ENCODE measurements at places on chromosomes 4 and X.

GRCh38 chr4:143270256-143270838 lies 66.3 kb upstream of the GAB1 start:
- DNase-seq, result no peak

GRCh38 chr4:119106036-119107000 lies 29.3 kb upstream of the MYOZ2 start:
- DNase-seq, result no peak

DNA sequence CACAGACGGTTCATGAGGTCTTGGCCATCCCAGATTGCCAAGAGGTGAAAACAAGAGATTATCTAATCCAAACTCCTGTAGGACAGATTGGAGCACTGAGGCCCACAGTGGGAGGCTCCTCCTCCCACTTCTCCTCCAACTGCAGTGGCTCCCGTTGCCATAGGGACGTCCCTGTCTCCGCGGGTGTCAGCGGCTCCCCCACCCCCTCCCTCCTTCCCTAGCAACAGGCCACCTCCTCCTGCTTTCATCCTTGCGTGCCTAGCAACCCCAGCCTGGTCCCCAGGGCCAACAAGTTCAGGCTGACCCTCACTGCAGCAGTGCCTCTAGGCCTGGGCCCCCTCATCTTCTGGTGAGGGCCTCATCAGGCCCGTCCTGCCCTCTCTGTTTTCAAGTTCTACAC lies 6.8 kb upstream of the IQSEC2 start:
- no peak for DNase-seq

- peak; percentile 66 for DNase-seq
These were observed 134.7 kb downstream of the PALLD start for GRCh38 chr4:168631241-168632162.

DNA sequence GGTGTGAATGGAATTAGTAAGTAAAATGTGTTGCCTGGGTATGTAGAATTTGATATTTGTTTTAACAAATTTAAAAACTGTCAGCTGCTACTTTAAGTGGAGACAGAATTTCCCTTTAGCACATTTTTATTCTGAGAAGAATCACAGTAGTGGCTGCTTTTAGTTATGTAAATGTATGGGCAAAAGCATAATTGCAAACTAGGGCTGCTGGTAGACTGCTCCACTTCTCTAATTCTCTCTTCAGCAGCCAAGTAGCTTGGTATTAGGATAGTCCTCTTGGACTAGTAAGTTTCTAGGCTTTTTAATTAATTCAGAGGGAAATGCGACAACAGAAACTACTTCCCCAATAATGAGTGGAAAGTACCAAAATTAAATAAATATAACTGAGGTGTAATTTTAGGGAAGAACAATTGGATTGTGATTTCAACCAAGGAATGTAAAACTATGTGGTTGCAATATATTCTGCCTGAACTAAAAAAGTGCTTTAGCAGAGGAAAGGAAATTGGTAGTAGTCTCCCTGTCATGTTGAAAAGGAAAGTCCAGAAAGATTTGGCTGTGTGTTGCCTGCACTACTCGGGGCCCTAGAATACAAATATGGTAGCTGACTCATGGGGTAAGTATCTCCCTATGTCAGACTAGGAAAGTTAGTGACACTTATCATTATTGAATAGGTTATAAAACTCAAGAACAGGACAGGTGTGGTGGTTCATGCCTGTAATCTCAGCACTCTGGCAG lies 9.2 kb upstream of the EIF4E start:
- no peak for DNase-seq

GRCh38 chr4:162056990-162057389 lies 106.8 kb downstream of the FSTL5 start:
- DNase-seq, result no peak

- DNase-seq, result no peak
These were observed 76.5 kb downstream of the RTL9 start for GRCh38 chrX:110435196-110435595.

GRCh38 chr4:186920483-186920882 lies 196.8 kb upstream of the FAT1 start:
- no peak for DNase-seq

GRCh38 chrX:9072281-9072680 lies 38.4 kb upstream of the FAM9B start:
- no peak for DNase-seq

DNA sequence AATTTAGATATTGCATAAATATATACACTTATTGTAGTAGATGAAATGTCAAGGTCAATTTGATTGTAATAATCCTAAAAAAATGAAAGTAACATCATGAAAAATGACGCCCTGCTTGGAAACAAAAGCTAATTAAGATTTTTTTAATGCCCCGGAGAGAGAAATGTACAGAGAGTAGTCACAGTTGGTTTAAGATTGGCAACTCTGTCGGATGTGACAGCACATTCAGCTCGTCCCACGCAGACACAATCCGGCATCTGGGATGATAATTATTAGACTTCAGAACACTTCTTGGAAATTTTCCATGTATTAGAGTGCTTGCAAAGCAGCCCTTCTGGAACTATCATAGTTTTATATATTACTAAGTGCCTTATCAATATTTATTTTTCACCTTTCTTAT lies 478.0 kb downstream of the PDHA2 start:
- DNase-seq, result no peak

GRCh38 chrX:129525162-129525561 lies 1.9 kb upstream of the SMARCA1 start:
- no peak for DNase-seq

DNA sequence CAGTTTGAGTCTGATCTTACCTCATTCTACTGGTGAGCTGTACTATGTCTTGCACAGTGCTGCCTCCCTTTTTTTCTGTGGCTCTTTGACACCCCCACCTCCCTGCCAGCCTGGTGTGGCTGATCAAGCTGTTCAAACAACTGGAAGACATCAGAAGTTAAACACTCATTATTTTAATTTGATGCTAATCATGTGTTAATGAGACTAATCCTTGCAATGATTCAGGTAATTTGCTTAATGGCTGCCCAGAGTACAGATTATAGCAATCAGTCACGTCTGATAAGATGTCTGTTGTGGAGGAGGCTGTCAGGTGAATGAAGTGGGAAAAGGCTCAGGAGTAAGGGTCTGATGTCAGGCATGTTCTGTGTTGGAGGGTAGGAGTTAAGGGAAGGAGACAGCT lies 87.4 kb upstream of the GK2 start:
- DNase-seq, result no peak

- no peak for DNase-seq
These were observed 28.3 kb upstream of the PLCXD1 start for GRCh38 chrX:252957-253291.

GRCh38 chr4:123163501-123163900 lies 233.1 kb upstream of the SPRY1 start:
- DNase-seq, result no peak

DNA sequence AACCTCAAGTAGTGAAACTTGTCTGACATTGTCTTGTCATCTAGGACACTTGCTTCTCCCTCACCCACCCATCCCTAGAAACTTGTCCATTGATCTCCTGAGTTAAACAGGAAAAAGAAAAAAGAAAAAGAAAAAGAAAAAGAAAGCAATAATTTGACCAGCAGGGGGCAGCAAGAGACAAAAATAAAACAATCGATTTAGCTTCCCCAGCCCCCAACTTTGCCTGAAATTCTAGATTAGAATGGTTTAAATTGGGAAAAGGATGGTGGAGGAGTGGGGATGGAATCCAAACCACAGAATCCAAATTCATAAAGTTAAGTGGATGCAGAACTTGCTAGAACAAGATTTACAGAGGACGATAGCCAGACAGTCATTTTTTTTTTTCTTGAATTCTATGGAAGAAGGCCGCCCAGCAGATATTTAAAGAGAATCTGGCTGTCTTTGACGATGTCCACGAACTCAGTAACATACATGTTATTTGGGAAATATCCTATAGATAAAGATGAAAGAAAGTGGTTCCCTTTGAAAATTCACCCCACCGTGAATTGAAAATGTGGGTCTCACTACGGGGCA lies 282.9 kb downstream of the USP46 start:
- peak; percentile 43 for DNase-seq

DNA sequence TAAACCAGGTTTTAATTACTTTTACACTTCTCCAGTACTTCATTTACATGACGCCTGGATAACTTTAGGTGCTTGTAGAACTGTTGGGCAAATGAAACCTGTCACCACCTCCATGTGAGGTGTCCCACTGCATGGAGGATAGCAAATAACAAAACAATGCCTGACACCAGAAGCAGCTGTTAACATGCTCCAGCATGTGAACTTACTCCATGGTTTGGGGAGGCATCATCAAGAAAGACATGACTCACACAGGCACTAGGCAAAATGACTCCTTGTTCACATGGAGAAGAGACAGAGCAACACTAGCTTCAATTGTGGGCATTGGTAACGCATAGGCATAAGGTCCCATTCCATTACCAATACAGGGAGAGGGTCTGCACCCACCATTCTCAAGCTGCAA lies 198.1 kb upstream of the F9 start:
- DNase-seq, result no peak

DNA sequence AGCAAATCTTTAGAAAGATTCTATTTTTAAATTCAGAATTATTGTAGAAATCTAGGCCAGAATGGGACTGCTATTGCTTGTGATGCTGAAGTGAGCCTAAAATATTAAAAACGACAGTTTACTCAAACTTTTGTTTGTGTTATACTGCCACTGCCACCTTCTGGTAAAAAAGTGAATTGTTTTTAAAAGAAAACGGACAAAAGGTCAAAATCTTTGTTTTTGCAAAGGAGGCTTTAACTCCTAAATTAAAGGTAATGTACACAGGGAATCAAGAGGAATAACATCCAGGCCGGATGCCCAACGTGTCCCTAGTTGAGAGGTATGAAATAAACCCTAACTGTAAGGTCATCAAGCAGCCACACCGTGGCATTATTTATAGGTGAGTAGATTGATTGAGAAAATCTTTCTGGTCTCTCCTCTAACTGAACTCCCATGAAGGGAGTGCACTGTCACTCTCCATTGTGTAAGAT lies 338.3 kb upstream of the GALNT7 start:
- DNase-seq, result no peak

DNA sequence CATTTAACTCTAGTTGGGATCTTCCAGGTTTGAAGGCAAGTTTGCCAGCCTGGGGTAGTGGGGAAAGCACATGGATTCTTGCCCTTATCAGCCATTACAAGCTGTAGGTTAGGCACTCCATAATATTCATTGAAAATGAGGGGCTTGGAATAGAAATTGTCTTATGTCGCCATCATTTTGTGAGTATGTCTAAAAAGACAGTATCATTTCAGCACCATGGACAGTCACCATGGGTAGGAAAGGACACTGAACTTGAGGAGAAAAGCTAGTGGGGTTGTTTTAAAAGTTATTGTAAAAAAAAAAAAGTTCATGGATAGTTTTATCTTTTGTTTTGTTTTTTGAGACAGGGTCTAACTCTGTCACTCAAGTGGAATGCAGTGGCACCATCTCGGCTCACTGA lies 356.1 kb downstream of the HNRNPD start:
- DNase-seq, result no peak

DNA sequence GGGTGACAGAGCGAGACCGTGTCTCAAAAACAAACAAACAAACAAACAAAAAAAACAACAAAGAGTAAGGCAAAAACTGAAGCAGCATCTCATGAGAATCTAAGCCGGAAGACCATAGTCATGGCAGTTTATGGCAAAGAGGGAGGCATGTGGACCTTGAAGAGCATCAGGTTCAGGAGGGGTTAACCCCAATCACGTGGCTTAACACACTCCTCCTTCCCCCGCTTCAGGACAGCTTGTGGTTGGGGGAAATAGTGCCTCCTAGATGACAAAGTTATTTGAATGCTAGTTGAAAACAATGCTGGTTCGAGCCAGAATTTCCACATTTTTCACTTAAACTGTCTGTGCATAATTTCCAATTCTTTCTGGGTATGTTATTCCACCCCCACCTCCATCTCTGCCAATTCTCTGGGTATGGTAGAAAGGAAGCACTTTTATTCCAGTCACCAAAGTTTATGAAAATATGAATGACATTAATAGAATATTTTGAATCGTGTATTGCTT lies 11.7 kb upstream of the MAP7D3 start:
- no peak for DNase-seq

DNA sequence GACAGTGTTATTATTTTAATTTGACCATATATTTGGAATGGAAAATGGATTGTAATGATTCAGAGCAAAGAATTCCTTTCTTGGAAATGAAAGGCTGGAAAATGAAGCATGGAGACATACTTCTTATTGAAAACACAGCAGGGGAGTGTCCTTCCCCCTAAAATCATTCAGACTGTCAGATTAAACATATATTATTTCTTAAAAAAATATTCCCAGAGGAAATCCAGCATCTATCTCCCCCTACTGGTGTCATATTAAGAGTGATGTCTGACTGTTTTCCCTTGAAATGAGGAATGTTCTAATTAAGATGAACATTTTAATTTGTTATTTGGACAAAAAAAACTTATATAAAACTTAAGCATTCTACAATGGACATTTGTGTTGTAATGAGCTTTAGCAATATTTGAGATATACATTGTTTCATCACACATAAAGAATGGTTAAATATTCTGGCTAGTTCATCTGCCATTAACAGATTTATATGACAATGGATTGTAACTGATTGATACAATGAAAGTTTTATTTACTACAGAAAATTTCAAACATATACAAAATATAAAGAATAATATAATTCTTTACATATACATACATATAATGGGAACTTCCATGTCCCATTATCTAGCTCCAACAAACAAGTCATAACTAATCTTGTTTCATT lies 264.6 kb downstream of the SPRY1 start:
- DNase-seq, result no peak

- DNase-seq, result no peak
These were observed 72.0 kb downstream of the JAKMIP1 start for GRCh38 chr4:6128221-6128850.

DNA sequence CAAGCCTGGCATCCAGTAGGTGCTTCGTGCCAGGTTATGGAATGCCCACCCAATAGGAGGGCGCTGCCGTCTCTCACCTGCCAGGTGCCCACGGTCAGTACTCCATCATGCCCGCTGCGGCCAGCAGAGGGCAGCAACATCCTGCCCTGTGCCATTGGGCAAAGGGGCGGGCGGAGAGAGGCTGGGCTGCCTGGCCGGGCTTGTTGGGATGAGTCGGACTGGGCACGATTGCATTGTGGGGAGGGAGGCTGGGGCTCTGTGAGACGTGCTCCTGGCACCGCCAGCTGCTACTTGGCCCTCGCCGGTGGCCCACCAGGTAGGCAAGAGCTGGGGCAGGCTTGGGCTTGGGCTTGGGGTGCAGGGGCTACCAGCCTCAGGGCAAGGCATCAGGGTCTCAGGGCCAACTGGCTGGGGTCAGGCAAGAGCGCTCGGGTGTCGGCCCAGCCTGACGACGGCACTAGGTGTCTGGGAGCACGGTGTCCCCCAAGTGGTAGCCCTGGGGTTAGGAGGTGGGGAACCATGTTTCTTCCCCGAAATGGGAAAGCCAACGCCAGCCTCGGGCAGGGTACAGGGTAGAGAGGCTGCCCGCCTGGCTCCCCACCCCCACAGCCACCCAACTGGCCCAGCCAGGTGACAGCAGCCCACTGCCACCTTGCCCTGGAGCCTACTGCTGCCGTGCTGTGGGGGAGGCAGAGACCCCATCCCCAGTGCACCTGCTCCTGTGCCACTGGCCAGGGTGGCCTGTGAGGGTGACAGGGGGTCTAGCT lies at the start of gene PLXNB3:
Gene PLXNB3, plus strand, starts transcription at position 261 of the 767 bp plus-strand sequence. CDS start 1,287 bp downstream, outside the sequence.
- peak; percentile 64 for DNase-seq

GRCh38 chr4:91448668-91449330 lies 855.0 kb upstream of the GRID2 start:
- DNase-seq, result no peak
